ENCODE measurements at places on chromosomes 5 and 9. TPM values are rescaled to one million over a fixed set of nuclear protein-coding genes. Genes with fewer than 3 reads are reported as not detected.

The C5orf63 gene
- 0.98 TPM for total RNA-seq

The C9orf152 gene
- total RNA-seq, result 0.49 TPM

The TMOD1 gene
- total RNA-seq, result 21.1 TPM

The PRXL2C gene
- 15.0 TPM for total RNA-seq

GRCh38 chr9:36142510-36143244 is 6.1 kb downstream of the GLIPR2 start:
- H3K27me3 ChIP-seq, result no peaks in the 10 kb centered on the region
- H3K36me3 ChIP-seq, result no peaks in the 10 kb centered on the region
- DNase-seq, result no peak
- peaks cover 79% of the 10 kb centered on the region for H3K4me1 ChIP-seq
- H3K27ac ChIP-seq, result peak overlapping the region; percentile 88

DNA sequence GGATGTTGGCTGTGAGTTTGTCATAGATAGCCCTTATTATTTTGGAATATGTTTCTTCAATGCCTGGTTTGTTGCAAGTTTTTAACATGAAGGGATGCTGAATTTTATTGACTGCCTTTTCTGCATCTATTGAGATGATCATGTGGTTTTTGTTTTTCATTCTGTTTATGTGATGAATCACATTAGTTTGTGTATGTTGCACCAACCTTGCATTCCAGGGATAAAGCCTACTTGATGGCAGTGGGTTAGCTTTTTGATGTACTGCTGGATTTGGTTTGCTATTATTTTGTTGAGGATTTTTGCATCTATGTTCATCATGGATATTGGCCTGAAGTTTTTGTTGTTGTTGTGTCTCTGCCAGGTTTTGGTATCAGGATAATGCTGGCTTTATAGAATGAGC is 225.6 kb downstream of the PCSK1 start:
- H3K27me3 ChIP-seq, result no peaks in the 10 kb centered on the region
- DNase-seq, result no peak
- no peaks in the 10 kb centered on the region for H3K4me1 ChIP-seq
- no peaks in the 10 kb centered on the region for H3K36me3 ChIP-seq
- H3K27ac ChIP-seq, result no peak overlapping the region
- H3K4me3 ChIP-seq, result no peak overlapping the region
